Colonic mucosa (tissue), 4 donors: ENCODE measurements at places on chromosomes 2 and 18. TPM values are rescaled to one million over a fixed set of nuclear protein-coding genes. Genes with fewer than 3 reads are reported as not detected.

Gene SFXN5
- total RNA-seq, result 26.4 TPM

Gene IL36G
- total RNA-seq, result 0.69 TPM

GRCh38 chr18:79335833-79336360 is 59.8 kb upstream of the NFATC1 start:
- DNase-seq, result no peak

DNA sequence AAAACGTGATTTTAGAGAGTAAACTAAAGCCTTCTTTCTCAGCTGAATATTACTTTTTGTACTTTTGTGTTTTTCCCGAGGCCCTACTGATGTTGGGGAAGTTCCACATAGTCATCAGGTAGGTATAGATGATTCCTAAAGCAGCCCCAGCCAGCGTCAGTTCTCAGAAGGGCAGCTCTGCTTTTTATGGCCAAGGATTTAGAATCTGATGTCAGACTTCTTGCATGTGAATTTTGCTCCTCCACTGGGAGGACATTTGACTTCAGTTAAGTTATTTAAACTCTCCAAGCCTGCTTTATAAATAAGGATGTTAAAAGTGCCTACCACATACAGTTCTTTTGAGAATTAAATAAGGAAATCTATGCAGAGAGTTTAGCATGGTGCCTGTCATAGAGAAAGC is 130.8 kb downstream of the NCKAP5 start:
- no peak for DNase-seq

GRCh38 chr2:195639959-195640358 is 17.1 kb upstream of the SLC39A10 start:
- DNase-seq, result no peak
